ENCODE measurements at places on chromosomes 7 and 10.

GRCh38 chr7:128867241-128867640 is 4.6 kb downstream of the ATP6V1F start:
- no peak for DNase-seq

GRCh38 chr10:32646535-32646934 is 200.6 kb downstream of the CCDC7 start:
- DNase-seq: no peak

GRCh38 chr10:130495891-130496636 is 359.9 kb downstream of the GLRX3 start:
- DNase-seq: no peak

- no peak for DNase-seq
These were observed 73.3 kb upstream of the AGK start for GRCh38 chr7:141477865-141478264.

- DNase-seq: no peak
These were observed 13.3 kb downstream of the ZNF862 start for GRCh38 chr7:149851449-149851848.

GRCh38 chr10:118012952-118013525 is 33.7 kb downstream of the RAB11FIP2 start:
- no peak for DNase-seq
